ENCODE measurements at places on chromosomes 1 and 21.

DNA sequence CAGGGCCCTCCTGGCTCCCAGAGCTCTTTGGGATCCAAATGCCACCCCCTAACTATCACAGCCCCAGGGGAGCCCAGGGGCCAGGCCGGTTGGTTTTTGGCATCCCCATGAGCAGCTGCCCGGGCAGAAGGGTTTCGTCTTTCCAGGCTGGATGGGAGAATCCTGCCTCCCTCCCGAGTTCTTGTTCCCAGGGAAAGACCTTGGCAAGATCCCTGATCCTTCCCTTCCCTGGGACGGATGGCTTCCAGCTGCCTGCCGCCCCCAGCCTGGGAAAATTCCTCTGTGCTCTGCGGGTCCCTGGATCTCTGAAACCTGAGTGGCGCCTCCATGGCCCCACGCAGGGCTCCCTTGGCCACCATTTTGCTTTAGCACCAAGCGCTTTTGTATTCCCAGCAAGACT lies 55.6 kb downstream of the TAS1R2 start:
- no peak for DNase-seq

GRCh38 chr1:61448914-61449313 lies 276.0 kb downstream of the TM2D1 start:
- DNase-seq, result no peak

DNA sequence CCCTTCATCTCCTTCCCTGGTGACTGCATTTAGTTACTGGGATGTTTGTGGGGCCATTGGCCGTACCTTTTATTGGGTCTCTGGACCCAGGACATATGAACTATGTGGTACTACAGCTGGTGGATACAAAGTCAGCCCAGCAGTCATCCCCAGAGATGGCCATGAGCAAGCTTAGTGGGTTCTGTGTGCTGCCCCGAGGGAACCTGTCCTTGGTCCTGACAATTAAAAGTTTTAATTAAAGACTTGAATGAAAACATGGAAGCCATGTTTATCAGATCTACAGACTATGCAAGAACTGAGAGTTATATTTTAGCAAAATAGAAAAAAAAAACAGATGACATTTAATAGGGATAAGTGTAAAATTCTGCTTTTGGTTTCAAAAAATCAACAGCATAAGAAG lies 2.8 kb upstream of the NES start:
- no peak for DNase-seq

- no peak for DNase-seq
These were observed 332.7 kb downstream of the CHRM3 start for GRCh38 chr1:239718997-239719628.

- DNase-seq, result no peak
These were observed 380.9 kb upstream of the PTBP2 start for GRCh38 chr1:96340686-96341085.

DNA sequence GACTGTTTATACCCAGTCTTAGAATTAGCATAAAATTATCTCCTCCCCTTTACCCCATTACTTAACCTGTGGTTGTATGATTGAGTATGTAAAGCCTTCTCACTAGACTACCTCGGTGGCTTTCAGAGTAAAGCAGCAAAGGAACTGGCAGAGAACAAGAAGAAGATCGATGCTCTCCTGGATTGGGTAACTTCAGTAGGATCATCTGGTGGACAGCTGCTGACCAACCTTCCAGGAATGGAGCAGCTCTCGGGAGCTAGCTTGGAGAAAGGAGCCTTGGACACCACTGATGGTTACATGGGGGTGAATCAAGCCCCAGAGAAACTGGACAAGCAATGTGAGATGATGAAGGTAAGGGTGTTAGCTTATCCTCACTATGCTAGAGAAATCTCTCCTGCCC lies 138.6 kb upstream of the BMP8A start:
- no peak for DNase-seq

DNA sequence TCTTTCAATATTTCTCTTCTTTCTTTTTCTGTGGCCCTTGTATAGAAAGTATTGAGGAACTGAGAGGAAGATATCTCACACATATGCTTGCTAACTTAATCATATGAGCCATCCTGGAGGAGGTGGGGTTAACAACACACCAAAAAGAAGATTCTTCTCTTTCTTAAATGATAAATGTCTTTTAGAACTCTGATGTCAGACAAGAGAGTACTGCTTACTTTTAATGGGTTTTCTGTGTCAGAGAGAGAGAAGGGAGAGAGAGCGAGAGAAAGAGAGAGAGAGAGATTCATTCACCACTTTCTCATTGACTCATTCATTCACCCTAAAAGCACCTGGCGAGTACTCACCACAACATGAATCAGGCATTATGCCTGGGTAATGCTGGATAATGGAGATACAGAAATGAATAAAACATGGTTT lies 250.3 kb upstream of the SGIP1 start:
- no peak for DNase-seq

All from activated T-helper 1 cell treated with Interleukin-2 at 50 U/mL for 16 hours (primary cell).